Activated CD8-positive, alpha-beta T cell treated with anti-CD3 and anti-CD28 coated beads, Interleukin-2, amount 10 ng/mL, durations not matched to agents 7 days and 5 days (primary cell): ENCODE measurements at places on chromosomes 2 and 18. TPM values are rescaled to one million over a fixed set of nuclear protein-coding genes. Genes with fewer than 3 reads are reported as not detected.

- no peak for DNase-seq
Observed at GRCh38 chr2:198411936-198412335, 607.5 kb downstream of the PLCL1 start.

Gene TRAK2
- total RNA-seq, result 53.0 TPM

DNA sequence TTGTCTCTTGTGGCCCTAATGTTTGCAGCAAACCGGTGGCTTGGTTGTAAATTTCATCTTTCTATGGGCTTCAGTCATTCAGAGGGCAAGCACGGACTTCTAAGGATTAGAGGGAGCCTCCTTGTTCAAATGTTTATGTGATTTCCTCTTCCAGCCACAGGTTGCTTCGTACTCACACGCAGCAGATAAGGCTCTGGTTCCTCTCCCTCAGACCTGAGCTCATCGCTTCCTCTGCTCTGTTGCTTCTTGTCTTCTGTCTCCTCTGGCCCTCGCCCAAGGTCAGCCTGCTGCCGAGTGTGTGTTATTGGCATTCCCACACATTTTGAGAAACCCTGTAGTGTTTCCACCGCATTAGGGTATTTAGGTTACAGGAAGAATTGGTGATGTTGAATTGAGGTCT lies 44.0 kb downstream of the MYL12B start:
- no peak for DNase-seq

- no peak for DNase-seq
Observed at GRCh38 chr2:230435431-230435830, 19.4 kb downstream of the SP100 start.

Gene SLC38A11
- not detected for total RNA-seq

GRCh38 chr2:46388881-46389280 lies 90.5 kb upstream of the TMEM247 start:
- peak; percentile 13 for DNase-seq

DNA sequence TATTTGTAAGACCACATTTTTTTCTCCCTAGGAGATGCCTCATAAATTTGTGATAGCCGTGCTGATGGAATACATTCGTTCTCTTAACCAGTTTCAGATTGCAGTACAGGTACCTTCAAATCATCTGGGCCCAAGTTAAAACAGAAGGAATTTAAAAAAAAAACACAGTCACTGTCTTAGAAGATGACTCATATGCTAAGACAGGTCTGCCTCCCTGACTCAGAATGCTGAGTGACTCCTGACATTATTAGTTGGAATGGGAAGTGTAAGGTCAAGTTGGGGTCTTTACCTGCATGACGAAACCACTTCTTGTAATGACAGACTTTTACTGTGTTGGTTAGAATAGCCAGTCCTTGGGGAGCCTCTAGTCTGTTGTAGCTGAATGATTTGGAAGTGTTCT lies 26.3 kb downstream of the RMC1 start:
- DNase-seq, result no peak

Gene ALPI
- total RNA-seq, result not detected

Gene LINC00305
- not detected for total RNA-seq
